ENCODE measurements at places on chromosomes 7 and 10.

- no peak for DNase-seq
Measured at GRCh38 chr7:142569851-142570250, 179.4 kb upstream of the PRSS1 start.

DNA sequence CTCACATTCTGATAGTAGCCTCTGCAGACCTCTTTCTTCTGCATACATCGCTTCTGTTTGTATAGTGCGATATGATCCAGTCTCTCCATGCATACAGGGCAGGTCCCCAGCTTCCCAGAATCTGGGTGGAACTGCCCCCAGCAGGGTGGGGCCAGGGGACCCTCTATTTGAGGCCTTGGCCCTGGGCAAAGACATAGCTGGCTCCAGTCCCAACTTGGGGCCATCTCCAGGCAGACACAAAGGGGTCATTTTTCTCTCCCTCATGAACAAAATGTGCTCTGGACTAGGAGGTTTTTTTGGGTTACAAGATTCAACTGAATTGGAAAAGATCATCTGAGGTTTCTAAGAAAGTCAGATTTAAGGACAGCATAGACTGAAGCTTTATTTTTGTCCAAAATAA lies 21.1 kb upstream of the HSPA12A start:
- no peak for DNase-seq

DNA sequence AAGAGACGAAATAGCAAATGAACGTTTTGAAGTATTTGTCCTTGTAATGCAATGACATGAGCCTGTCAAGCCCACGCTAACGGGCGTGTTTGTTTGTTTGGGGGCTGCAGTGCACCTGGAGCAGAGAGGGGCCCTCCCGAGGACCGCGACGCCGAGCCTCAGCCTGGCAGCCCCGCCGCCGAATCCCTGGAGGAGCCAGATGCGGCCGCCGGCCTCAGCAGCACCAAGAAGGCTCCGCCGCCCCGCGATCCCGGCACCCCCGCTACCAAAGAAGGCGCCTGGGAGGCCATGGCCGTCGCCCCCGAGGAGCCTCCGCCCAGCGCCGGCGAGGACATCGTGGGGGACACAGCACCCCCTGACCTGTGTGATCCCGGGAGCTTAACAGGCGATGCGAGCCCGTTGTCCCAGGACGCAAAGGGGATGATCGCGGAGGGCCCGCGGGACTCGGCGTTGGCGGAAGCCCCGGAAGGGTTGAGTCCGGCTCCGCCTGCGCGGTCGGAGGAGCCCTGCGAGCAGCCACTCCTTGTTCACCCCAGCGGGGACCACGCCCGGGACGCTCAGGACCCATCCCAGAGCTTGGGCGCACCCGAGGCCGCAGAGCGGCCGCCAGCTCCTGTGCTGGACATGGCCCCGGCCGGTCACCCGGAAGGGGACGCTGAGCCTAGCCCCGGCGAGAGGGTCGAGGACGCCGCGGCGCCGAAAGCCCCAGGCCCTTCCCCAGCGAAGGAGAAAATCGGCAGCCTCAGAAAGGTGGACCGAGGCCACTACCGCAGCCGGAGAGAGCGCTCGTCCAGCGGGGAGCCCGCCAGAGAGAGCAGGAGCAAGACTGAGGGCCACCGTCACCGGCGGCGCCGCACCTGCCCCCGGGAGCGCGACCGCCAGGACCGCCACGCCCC lies 118.5 kb downstream of the CYTH3 start:
- no peak for DNase-seq

GRCh38 chr7:12137283-12137682 lies 73.8 kb upstream of the TMEM106B start:
- DNase-seq: no peak

- no peak for DNase-seq
Measured at GRCh38 chr7:100818366-100818765, 9.0 kb downstream of the EPHB4 start.

- no peak for DNase-seq
Measured at GRCh38 chr10:76548716-76549115, 1088.9 kb downstream of the KCNMA1 start.

DNA sequence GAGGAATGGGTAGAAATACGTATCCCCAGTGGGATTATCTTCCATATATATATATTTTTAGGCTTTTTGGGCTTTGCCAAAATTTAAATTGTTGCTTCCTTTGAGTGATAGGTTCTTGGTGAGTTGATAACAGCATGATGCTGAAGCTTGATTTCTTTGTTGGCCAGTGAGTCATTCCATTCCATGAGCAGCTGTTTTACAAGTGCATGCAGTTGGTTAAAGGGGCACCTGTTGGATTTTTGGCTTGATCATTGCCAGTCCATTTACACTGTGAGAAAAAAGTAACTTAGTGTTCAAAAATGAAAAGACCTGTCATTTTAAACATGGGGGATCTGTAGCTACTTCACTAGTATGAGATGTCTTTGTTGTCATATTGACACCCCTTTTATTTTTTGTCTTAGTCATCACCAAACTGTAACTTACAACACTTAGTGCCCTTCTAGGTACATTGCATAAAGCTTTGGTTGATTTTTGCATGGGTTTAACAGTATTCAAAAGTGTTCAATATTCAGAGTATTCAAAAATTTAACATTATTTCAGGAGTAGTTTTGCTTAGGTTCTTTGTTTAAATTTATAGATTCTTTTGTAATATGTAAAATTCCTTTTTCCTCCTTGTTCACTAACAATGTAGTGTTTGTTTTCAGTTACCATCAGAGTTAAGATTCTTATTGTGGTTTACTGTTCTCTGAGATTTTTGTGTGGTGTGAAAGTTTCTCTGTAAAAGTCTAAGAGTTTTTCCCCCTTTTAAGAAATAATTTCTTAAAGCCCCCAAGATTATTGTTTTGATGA lies 8.8 kb downstream of the AKAP9 start:
- DNase-seq: no peak

Measured in stimulated activated CD4-positive, alpha-beta T cell treated with anti-CD3 and anti-CD28 coated beads, Interleukin-15, amount 100 ng/mL, for 1 hour (primary cell).